ENCODE measurements at places on chromosomes 4 and X. TPM values are rescaled to one million over a fixed set of nuclear protein-coding genes. Genes with fewer than 3 reads are reported as not detected.

Gene CSAG3
- total RNA-seq, result not detected

Gene UBA1
- total RNA-seq, result 131 TPM

Gene RAB41
- not detected for total RNA-seq

Gene PRR32
- total RNA-seq, result not detected

Gene GLOD5
- not detected for total RNA-seq

Gene CFI
- total RNA-seq, result 5.4 TPM

Gene TCP11X2
- total RNA-seq, result not detected

Gene PAGE5
- total RNA-seq, result not detected

Gene UGT2A1
- not detected for total RNA-seq

Gene TREX2
- 2.9 TPM for total RNA-seq
